ENCODE measurements at places on chromosomes 13 and 19.
A peak's percentile ranks its signal among the peaks of the same experiment; 100 is the strongest.

DNA sequence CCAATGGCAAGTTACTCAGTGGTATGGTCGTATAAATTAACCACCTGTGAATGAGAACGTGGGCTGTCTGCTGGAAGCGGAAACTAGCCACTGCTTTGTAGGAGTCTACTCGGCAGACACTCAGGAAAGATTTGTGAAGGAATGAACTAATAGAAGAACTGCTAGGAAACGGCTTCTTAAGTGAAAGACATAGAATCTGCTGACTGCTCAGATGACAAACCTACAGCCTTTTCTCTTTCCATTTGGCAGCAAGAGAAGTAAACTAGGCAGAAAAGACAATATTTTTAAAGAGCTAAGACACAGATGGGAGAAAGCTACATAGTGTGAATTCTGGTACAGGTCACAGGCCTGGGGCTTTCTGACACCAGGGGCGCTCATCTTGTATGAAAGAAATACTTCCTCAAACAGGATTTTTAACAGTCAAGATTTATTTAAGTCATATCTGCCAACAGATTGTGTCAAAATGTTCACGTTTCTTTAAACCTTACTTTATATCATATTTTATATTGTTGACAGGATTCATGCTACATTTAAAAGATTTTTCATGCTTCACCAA lies 78.4 kb downstream of the MIPEP start:
- DNase-seq, result no peak

- no peak for DNase-seq
These were observed 380.0 kb upstream of the SGCG start for GRCh38 chr13:22800526-22801401.

GRCh38 chr13:45728759-45729158 lies 26.6 kb downstream of the CBY2 start:
- DNase-seq, result peak; percentile 91

DNA sequence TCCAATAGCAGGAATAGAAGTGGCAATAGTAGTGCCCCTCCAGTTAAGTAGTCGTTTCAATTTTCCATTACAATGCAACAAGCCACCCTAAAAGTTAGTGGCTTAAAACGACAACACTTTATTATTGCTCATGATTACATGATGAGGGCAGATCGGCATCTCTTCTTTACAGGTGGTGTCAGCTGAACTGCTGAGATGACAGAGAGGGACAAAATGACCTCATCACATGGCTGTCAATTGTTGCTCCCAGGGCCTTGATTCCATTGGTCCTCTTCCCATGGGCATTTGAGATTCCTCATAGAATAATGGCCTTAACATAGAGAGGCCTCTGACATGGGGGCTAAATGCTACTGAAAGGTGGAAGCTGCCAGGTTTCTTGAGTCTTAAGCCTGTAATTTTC lies 679.8 kb upstream of the KLHL1 start:
- DNase-seq, result peak; percentile 2

GRCh38 chr13:71967990-71968389 lies 101.0 kb upstream of the DACH1 start:
- peak; percentile 89 for DNase-seq

DNA sequence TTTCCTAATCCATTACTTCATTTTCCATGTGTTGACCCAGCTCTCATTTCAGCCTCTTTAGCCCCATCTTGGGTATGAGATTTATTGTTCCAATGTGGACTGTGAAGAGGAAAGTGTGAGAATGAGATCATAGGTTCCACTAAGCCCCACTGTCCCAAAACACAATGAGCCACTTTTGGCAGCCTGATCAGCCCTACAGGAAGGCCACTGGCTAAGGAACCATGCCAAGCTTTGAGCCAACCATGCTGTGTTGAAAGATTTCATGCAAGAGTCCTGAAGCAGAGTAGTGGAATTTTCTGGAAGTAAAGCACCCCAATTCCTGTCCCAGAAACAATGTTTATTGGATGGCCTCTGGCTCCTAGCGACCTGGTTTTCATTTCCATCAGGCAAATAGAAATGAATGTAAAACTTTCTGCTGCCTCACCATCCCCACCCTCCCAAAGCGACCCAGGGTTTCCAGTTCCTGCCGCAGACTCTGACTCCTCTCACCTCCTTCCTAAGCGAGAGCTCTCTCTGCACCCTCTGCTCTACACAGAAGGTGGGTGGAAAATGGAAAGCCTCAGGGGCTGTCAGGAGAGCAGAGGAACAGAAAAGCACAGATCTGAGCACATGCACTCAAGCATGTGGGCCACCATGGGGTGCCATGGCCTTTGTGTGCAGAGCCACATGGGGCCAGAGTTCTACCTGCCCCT lies 73.1 kb downstream of the KCTD12 start:
- DNase-seq, result no peak

- no peak for DNase-seq
These were observed 40.5 kb upstream of the POMP start for GRCh38 chr13:28618230-28618994.

GRCh38 chr13:110560601-110561343 lies 750 bp downstream of the RAB20 start:
- peak; percentile 75 for DNase-seq

GRCh38 chr13:34419755-34420154 lies 522.3 kb upstream of the NBEA start:
- no peak for DNase-seq

DNA sequence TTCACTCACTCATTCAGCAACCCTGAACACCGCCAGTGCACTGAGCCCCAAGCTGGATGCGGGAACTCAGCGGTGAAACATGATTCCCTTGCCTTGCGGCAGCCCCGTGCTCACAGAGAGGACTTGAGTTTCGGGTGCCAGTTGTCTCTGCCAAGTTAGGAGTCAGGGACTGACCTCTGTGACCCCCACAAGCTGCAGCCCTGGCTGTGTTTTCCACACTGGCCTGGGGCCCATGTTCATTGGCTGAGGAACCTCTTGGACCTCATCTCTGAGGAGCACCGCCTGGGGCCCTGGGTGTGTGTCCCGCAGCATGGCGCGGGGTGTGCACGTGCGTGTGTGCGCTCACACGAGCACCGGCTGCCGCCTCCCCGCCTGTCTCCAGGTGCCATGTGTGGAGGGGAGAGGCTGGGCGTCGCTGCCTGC lies 31.0 kb downstream of the CAPN12 start:
- DNase-seq, result no peak

DNA sequence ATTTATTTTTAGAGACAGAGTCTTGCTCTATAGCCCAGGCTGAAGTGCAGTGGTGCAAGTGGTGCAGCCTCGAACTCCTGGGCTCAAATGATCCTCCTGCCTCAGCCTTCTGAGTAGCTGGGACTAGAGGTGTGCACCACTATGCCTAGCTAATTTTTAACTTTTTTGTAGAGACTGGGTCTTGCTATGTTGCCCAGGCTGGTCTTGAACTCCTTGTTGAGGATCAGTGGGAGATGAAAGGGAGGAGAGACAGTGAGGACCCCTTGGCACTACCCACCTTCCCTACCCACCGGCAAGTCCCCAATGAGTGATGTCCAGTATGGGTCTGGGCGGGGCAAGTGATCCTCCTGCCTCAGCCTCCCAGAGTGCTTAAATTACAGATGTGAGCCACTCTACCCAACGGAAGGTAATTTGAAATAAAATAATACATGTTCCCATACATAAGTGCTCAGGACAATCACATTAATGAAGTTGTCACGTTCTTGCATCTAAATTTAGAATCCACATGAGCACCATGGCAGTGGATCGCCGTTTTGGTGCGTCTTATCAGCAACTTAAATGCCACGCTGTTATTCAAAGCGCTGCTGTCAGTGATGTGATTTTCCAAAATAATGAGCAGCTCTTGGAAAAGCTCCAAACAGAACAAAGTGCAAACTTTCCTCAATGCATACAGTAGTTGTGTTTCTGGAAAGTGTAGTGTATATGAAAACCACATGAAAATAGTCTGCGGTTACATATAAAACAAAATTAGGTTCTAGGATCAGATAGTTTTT lies 5.9 kb upstream of the ARL11 start:
- DNase-seq, result no peak

GRCh38 chr13:40438022-40438680 lies 228.3 kb downstream of the FOXO1 start:
- no peak for DNase-seq

DNA sequence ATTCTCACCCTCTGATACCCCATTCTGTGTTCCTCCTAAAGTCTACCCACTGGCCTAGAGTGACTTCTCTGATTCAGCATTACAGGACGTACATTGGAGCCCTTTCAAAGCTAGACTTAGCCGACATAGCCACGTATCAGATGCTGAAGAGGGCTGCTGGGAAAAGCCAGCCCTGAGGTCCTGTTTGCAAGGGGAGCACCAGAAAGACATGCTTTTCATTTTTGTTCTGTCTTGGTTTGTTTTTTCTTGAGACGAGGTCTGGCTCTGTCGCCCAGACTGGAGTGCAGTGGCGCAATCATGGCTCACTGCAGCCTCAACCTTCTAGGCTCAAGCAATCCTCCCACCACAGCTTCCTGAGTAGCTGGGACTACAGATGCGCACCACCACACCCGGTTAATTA lies 6.3 kb upstream of the ZSWIM4 start:
- DNase-seq, result no peak

DNA sequence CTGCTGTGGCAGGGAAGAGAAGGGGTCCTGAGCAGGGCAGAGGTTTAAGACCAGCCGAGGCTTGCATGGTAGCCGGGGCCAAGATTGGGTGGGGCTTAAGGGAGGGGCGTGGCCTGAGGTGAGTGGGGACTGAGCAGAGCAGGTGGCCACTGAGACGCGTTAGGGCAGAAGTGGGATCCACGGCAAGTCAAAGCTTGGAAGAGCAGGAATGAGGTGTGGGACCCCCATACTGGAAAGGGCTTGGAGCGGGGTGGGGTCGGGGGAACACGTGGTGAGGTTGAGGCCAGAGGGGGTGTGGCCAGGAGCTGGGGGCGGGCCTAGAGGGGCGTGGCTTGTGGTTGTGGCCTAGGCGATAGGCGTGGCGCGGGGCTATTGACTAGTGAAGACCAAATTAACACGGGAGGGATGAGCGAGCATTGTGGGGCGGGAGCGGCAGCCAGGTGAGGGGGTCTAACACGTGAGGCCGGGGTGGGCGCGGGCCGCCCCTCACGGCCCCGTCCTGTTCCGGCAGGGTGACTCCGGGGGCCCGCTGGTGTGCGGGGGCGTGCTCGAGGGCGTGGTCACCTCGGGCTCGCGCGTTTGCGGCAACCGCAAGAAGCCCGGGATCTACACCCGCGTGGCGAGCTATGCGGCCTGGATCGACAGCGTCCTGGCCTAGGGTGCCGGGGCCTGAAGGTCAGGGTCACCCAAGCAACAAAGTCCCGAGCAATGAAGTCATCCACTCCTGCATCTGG lies 3.3 kb downstream of the CFD start:
- peak; percentile 86 for DNase-seq

DNA sequence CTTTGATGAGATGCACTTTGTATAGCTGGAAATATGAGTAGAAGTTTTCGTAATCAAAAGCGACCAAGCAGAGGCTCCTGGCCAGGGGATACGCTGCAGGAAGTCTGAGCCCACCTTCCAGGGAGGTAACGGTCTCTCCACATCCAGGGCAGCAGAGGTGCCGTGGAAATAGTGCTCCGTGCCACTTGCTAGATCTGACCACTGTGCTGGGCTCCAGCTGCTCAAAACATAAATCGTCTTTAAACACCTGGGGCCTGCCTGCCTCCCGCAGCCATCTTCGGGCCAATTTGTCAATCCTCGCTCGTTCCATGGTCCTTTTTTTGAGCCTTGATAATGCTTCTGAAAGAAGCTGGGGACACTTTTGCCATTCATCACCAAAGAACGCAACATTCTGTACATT lies 445.0 kb downstream of the ZNF536 start:
- no peak for DNase-seq

DNA sequence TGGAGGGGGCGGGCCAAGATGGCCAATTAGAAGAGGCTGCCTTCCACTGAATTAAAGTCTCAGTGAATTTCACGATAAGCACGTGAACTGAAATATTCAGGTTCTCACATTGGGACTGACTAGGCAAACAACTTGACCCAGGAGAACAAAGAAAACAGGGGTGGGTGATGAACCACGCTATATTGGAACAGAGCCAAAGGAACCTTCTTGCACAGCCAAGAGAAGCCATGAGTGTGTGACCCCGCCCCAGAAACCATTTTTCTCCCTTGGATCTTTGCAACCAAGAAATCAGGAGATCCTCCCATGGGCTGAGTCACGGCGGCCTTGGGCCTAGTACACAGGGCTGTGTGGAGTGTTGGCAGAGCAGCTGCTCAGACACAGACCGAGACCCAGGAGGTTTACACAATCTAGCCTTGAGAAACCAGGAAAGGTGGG lies 36.8 kb downstream of the ERICH4 start:
- no peak for DNase-seq

DNA sequence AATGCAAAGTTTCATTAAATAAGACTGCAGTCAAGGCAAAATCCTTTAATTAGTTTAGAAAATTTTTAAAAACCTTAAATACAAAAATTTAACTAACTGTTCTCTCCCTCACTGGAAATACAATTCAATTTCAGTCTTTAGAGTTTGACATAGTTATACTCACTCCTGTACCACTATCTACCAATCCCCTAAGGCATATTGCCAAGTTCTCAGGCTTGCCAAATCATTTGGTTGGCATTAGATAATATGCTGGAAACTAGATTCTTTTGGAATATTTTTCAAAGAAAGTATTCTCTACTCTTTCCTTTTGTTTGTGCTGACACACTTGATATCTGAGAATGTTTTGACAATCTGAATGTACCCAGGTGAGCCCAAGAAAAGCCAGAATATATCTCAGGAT lies 77.2 kb downstream of the TSC22D1 start:
- DNase-seq, result no peak

DNA sequence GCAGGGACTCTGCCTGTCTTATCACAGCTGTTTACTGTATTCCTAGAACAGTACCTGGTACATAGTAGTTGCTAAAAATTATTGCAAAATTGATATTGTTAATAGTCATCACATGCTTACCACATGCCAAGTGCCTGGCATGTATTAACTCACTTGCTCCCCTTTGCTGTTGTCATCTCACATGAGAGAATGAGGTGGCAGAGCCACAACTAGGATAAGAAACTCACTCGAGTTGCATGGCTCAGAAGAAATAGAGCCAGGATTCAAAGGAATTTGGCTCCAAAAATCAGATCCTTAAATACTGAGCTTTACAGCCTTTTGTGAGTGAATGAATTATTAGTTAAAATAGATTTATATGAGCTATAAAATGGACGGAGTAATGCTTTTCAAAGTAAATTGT lies 42.6 kb downstream of the B3GLCT start:
- DNase-seq, result no peak

GRCh38 chr13:76425935-76426334 lies 460.3 kb downstream of the KCTD12 start:
- DNase-seq, result peak; percentile 10

DNA sequence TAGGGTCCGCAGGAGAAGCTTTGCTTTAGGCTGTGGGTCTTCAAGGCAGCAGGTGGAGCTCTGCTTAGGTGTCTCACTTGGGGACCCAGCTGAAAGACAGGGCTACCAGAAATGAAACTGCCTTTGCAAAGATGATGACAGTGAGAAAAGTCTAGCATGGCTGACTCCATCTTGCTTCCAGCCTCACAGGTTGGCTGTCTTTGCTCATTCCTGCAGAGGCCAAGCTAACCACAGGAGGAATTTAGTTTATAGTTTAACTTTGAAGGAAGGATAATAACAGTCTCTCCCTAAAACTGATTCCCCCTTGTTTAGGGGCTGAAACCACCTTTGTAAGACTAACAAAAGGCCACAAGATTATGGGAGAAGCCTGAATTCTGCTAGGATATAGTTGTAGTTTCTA lies 252.4 kb downstream of the UQCRFS1 start:
- DNase-seq, result no peak
